ENCODE measurements at places on chromosomes 11 and 22. TPM values are rescaled to one million over a fixed set of nuclear protein-coding genes. Genes with fewer than 3 reads are reported as not detected.

DNA sequence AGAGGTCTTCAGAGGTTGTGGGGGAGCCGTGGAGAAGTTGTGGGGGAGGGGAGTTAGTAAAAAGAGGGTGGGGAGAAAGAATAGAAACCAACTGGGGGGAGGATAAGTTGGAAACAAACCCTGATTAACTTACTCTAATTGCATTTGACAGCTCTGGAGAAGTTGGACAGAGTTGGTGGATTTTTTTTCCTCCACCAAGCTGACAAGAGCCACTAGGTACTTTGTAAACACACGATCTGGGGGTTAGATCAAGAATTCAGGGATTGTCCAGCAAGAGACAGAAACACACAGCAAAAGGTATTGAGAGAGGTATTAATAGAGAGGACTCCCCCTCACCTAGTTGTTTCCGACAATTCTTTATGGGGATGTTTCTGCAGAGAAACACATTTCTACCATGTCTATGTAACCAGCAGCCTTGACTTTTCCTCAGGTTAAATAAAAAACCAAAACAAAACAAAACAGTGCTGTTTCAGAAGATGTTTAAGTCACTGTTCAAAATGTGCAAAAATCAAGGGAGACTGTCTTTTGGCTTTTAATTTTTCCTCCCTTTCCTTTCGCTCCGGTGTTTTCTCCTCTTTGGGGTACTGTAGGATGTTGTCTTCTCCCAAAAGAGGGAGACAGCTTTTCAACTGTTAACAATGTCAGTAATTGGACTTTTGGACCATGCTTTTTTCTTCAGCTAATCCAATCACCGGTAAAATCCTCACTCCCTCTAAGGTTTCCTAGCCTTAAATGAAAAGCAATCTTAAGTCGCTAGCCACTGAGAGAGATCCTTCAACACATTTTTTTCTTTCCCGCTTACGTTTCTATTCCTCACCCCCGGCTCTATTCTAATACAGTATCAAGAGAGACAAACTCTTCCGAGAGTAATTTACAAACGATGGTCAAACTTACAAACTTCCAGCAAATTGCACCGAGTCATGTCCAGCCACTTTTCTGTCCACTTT is 708 bp downstream of the MAML2 start:
- H3K27me3 ChIP-seq, result no peaks in the 10 kb centered on the region
- DNase-seq, result no peak
- H3K27ac ChIP-seq, result peak overlapping the region; percentile 99
- peaks cover 55% of the 10 kb centered on the region for H3K4me1 ChIP-seq
- no peaks in the 10 kb centered on the region for H3K36me3 ChIP-seq
- H3K4me3 ChIP-seq, result peak overlapping the region; percentile 93

OR10A2 gene
- total RNA-seq, result not detected

- H3K4me1 ChIP-seq, result no peaks in the 10 kb centered on the region
- peaks cover 34% of the 10 kb centered on the region for H3K27me3 ChIP-seq
- H3K36me3 ChIP-seq, result no peaks in the 10 kb centered on the region
- DNase-seq, result no peak
These were observed 86.1 kb downstream of the YAP1 start for GRCh38 chr11:102196351-102196750.

SLC17A6 gene
- total RNA-seq, result not detected

- H3K4me3 ChIP-seq, result no peak overlapping the region
- H3K4me1 ChIP-seq, result peaks cover 6% of the 10 kb centered on the region
- H3K36me3 ChIP-seq, result no peaks in the 10 kb centered on the region
- DNase-seq, result no peak
These were observed 35.0 kb upstream of the PRAME start for GRCh38 chr22:22593964-22594656.

- peak; percentile 82 for DNase-seq
- no peak overlapping the region for H3K27ac ChIP-seq
- H3K4me3 ChIP-seq, result no peak overlapping the region
- peaks cover 35% of the 10 kb centered on the region for H3K4me1 ChIP-seq
- H3K27me3 ChIP-seq, result no peaks in the 10 kb centered on the region
- peaks cover 4% of the 10 kb centered on the region for H3K36me3 ChIP-seq
These were observed 7.9 kb downstream of the ATG16L2 start for GRCh38 chr11:72821920-72822799.

DNA sequence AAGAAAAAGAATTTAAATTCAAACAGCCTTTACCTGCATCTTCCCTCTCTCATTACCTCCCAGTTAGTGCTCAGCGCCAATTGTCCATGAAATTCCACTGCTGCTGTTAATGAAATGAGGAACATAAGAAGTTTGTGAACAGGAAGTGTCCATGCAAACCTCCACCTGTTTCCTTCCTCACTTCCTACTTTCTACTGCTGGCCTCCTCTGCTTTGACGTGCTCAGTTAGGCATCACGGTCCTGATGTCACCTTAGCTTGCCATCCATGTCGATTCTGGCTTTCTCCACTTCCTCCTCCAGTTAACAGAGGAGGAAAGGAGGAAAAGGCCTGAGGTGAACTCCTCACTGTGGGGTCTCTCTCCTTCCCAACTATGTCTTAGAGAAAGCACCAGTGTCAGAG is 26.9 kb upstream of the HTR3A start:
- no peaks in the 10 kb centered on the region for H3K4me1 ChIP-seq
- H3K36me3 ChIP-seq, result no peaks in the 10 kb centered on the region
- H3K27ac ChIP-seq, result no peak overlapping the region
- peaks cover 31% of the 10 kb centered on the region for H3K27me3 ChIP-seq

- H3K27ac ChIP-seq, result no peak overlapping the region
- H3K27me3 ChIP-seq, result no peaks in the 10 kb centered on the region
These were observed 21.0 kb downstream of the PPIL2 start for GRCh38 chr22:21686634-21687393.

- peak within 1 kb of the TSS; percentile 98 for H3K27ac ChIP-seq
- H3K36me3 ChIP-seq, result peaks cover 10% of the 10 kb centered on the region
- DNase-seq, result peak; percentile 85
- H3K4me1 ChIP-seq, result peaks cover 54% of the 10 kb centered on the region
These were observed at the start of gene ST3GAL4 for GRCh38 chr11:126355324-126355925. TSS of gene ST3GAL4 (plus strand) at chr11:126355686. CDS start at chr11:126406156, 50,470 bp downstream.

DNA sequence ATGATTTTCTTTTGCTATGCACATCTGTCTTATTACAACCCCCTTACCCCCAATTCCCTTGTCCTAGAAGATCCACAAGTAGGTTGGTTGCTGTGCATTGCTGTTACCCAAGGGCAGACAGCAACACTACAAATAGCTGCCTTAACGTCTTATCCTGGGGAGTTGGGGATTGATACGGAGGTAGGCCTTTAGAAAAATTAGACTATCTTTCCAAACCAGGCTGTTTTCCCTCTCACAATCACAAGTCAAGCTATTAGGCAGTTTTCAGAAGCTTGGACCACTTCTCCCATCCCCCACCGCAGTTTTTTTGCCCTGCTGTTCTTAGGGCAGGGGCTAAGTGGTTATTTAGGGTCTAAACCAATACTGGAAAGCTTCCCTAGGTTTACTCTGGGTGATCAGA is 2.8 kb upstream of the PHLDB1 start:
- no peak overlapping the region for H3K4me3 ChIP-seq
- no peak for DNase-seq
- H3K4me1 ChIP-seq, result peaks cover 17% of the 10 kb centered on the region
- peaks cover 12% of the 10 kb centered on the region for H3K27me3 ChIP-seq
- peaks cover 16% of the 10 kb centered on the region for H3K36me3 ChIP-seq

GRCh38 chr11:57560146-57560545 is 7.3 kb downstream of the UBE2L6 start:
- no peak for DNase-seq
- peaks cover 26% of the 10 kb centered on the region for H3K4me1 ChIP-seq
- no peak overlapping the region for H3K27ac ChIP-seq
- H3K4me3 ChIP-seq, result no peak overlapping the region

GRCh38 chr11:69911310-69912160 is 92.3 kb upstream of the FGF3 start:
- DNase-seq, result peak; percentile 58
- H3K27me3 ChIP-seq, result peaks cover 5% of the 10 kb centered on the region
- H3K36me3 ChIP-seq, result no peaks in the 10 kb centered on the region
- H3K4me3 ChIP-seq, result no peak overlapping the region
- peaks cover 2% of the 10 kb centered on the region for H3K4me1 ChIP-seq

DNA sequence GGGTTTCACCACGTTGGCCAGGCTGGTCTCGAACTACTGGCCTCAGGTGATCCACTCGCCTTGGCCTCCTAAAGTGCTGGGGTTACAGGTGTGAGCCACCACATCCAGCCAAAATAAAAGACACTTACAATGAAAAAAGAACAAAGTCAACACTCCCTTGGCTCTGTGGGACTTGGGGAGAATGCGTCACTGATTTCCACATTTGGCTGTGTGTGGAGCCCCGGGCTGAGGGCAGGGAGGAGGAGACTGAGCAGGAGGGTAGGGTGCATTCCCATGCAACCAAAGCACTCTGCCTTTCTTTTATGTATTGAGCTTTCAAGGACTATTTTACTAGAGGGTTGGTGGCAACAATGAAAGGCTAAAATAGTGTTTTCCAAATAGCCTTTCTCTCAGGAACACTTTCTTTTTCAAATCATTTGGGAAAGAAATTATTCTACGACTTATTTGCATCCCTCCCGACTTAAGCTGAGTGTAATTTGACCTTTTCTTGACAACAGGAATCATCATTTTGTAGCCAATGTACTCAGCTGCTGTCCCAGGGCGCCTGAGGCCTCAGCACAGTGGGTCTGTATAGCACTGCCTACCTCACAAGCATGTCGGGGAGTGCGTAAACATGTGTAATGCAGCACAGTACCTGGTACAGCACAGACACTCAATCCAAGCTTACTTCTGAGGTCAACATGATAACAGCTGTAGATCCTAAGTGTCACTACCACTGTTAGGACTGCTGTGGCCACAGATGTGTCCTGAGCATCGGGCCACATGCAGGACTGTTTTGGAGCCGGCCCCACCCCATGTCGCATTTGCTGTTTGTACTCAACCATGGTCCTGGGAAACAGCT is 10.1 kb upstream of the SERPIND1 start:
- peaks cover 13% of the 10 kb centered on the region for H3K36me3 ChIP-seq
- no peaks in the 10 kb centered on the region for H3K27me3 ChIP-seq
- H3K27ac ChIP-seq, result no peak overlapping the region
- H3K4me3 ChIP-seq, result no peak overlapping the region

SCGB1D2 gene
- total RNA-seq, result not detected

CD6 gene
- 5.9 TPM for total RNA-seq

OR52B2 gene
- total RNA-seq, result 0.52 TPM

- DNase-seq, result no peak
- H3K4me1 ChIP-seq, result peaks cover 4% of the 10 kb centered on the region
- no peak overlapping the region for H3K27ac ChIP-seq
- H3K27me3 ChIP-seq, result peaks cover 12% of the 10 kb centered on the region
These were observed 62.8 kb upstream of the CAPRIN1 start for GRCh38 chr11:33988586-33989370.

DNA sequence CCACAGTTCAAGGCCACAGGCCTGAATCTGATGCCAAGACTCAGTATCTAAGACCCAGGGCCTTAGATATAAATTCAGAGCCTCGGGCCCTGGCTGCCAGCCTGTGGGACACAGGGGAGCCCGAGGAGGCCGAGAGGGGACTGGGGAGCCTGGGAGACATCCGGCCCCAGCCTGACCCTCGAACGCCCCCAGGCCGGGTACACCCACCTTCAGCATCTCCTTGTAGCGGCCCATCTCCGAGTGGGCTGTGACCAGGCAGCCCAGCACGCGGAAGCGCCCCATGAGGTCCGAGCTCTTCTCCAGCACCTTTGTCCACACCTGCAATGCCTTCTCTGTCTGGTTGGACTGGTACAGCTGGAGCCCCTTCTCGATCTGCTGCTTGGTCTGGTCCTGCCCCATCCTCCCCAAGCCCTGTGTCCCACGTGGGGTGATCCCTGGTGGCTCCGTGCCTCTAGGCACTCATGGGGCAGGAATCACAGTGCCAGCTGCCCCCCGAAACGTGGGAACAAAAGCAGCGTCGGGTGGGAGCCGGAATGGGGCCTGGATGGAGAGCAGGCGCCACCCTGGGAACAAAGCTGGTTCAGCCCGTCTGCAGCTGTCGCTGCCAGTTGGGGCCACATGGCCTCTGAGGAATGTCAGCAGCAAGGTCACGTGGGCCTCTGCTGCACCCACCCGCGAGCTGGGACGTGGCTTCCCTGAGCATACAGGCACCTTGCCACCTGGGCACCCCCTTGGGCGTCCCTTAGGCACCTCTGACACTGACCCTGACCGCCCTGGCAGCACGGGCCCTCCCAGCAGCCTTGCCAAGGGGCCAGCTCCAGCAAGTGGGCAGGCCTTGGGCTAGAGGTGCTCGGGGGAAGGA is at the start of gene RAPSN:
RAPSN (minus strand) TSS at position 571 of the 862 bp plus-strand sequence; CDS start at position 399, 172 bp downstream.
- H3K27ac ChIP-seq, result no peak within 1 kb of the TSS
- no peaks in the 10 kb centered on the region for H3K36me3 ChIP-seq
- no peak for DNase-seq
- peaks cover 3% of the 10 kb centered on the region for H3K4me1 ChIP-seq
- H3K27me3 ChIP-seq, result no peaks in the 10 kb centered on the region
- no peak within 1 kb of the TSS for H3K4me3 ChIP-seq

CABP4 gene
- total RNA-seq, result 1.4 TPM

GRCh38 chr11:119912229-119912628 is 183.2 kb upstream of the NECTIN1 start:
- H3K27me3 ChIP-seq, result peaks cover 14% of the 10 kb centered on the region
- H3K36me3 ChIP-seq, result no peaks in the 10 kb centered on the region
- H3K27ac ChIP-seq, result no peak overlapping the region
- H3K4me1 ChIP-seq, result no peaks in the 10 kb centered on the region
- no peak overlapping the region for H3K4me3 ChIP-seq
- DNase-seq, result no peak

DNA sequence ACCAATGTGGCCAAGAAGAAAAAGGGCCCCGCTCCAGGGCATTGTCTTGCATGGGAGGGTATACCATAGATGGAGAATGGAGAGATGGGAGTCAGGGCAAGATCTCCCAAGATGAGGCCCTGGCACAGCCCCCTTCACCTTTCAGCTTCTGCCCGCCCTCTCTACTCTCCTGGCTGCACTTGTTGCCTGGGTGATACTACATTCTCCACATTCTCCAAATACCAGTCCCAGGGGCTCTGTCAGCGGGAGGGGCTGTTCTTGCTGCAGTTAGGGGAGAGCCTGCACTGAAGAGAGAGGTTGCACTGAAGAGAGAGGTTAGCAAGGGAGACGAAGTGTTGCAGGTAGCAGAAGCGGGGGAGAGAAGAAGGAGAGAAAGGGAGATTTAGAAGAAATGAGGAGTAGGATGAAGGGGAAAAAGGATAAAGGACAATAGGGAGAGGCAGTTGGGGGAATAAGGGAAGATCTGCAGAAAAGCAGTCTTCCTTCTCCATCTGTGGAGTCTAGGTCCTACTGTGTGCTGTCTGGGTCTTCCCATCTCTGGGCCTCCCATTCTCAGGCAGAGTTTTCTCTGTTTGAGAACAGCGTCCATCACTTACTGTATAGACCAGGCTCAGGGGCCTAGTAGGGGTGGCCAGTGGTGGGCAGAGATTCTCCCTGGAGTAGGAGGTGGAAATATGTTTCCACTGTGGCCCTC is 8.0 kb downstream of the PHLDB1 start:
- DNase-seq, result no peak
- peaks cover 6% of the 10 kb centered on the region for H3K4me1 ChIP-seq
- no peaks in the 10 kb centered on the region for H3K36me3 ChIP-seq
- H3K4me3 ChIP-seq, result no peak overlapping the region
- H3K27ac ChIP-seq, result no peak overlapping the region

GRCh38 chr11:61890529-61891330 is 615 bp downstream of the FADS3 start:
- H3K4me3 ChIP-seq, result peak overlapping the region; percentile 39
- H3K27me3 ChIP-seq, result no peaks in the 10 kb centered on the region
- H3K4me1 ChIP-seq, result no peaks in the 10 kb centered on the region
- no peak for DNase-seq
- no peak overlapping the region for H3K27ac ChIP-seq

GRCh38 chr11:90747057-90747456 is 524.2 kb upstream of the CHORDC1 start:
- H3K27me3 ChIP-seq, result no peaks in the 10 kb centered on the region
- DNase-seq, result no peak
- no peaks in the 10 kb centered on the region for H3K4me1 ChIP-seq
- H3K27ac ChIP-seq, result no peak overlapping the region

All from natural killer cell treated with Interleukin-12 subunit alpha and Interleukin-12 subunit beta and Interleukin-15 and Interleukin-18, amount 100 ng/mL, for 72 hours (primary cell).